Stimulated activated CD8-positive, alpha-beta memory T cell treated with anti-CD3 and anti-CD28 coated beads, Interleukin-7, amount 100 ng/mL, for 24 hours (primary cell): ENCODE measurements at places on chromosomes 4 and X.

GRCh38 chrX:36950495-36951253 lies 57.5 kb upstream of the FAM47C start:
- no peak for DNase-seq

DNA sequence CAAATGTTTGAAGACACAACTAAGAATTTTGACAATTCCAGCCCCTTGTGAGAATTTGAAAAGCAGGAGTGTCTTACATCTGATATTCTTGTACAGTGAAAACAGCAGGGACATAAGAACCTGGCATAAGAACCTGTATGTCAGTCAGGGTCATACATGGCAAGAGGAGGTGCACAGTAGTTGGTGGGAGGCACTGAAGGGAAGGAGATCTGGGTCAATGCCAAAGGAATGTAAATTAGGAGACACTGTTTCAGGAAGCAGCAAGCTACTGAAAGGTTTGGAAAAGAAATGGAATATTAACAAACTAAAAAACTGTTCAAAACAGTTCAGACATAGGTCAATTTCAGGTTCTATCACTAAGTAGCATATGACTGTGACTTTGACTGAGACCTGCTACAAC lies 25.0 kb upstream of the SPP1 start:
- no peak for DNase-seq

GRCh38 chrX:55057675-55058249 lies 17.1 kb upstream of the PAGE2B start:
- no peak for DNase-seq

GRCh38 chr4:135838889-135839288 lies 1637.3 kb upstream of the PABPC4L start:
- DNase-seq = no peak

- no peak for DNase-seq
These were observed 57.9 kb upstream of the CXCL8 start for GRCh38 chr4:73682508-73682907.

GRCh38 chrX:123175366-123176122 lies 8.5 kb upstream of the GRIA3 start:
- no peak for DNase-seq
